ENCODE measurements at places on chromosomes 4 and X.
A peak's percentile ranks its signal among the peaks of the same experiment; 100 is the strongest.

DNA sequence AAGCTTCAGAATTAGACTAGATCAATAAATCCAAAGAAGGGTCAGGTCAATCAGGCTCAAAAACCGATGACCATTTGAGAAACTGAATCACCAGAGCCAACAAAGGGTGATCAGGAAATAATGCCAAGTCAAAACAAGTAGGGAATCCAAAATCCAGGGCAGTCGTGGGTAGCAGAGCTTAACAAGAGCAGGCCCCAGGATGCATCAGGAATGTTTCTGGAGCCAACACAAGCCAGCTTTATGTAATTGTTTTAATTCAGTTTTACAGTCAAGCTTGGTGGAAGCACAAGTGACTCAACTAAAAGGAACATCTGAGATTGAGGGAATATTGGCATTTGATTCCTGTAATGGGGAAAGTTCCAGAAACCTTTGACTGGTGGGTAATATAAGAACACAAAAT lies 237.9 kb upstream of the EDA2R start:
- DNase-seq = no peak

DNA sequence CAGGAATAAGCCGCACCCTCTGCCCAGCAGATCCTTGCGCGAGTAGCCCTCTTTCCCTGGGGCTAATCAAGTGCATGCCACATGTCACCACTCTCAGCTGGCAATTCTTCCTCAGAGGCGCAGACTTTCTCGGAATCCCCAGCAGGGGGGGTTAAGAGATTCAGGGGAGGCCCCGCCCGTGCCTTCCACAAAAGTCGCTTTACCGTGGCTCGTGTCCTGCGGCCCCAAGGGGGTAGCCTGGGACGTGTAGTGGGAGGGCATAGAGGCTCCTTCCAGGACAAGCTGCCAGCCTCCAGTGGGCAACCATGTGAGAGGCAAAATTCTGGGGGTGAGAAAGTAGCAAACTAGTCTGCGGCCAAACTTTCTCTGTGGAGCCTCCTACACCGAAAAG lies 652 bp downstream of the SRPX start:
- peak; percentile 62 for DNase-seq

GRCh38 chr4:1302159-1302558 lies 12.5 kb downstream of the MAEA start:
- no peak for DNase-seq

GRCh38 chr4:85676850-85677590 lies 202.1 kb downstream of the ARHGAP24 start:
- no peak for DNase-seq

- no peak for DNase-seq
These were observed 935.5 kb downstream of the RAB28 start for GRCh38 chr4:12548678-12549077.
